ENCODE measurements at places on chromosomes 2 and 18.

GRCh38 chr2:111048856-111049768, 71.6 kb upstream of the BCL2L11 start:
- no peak for DNase-seq

DNA sequence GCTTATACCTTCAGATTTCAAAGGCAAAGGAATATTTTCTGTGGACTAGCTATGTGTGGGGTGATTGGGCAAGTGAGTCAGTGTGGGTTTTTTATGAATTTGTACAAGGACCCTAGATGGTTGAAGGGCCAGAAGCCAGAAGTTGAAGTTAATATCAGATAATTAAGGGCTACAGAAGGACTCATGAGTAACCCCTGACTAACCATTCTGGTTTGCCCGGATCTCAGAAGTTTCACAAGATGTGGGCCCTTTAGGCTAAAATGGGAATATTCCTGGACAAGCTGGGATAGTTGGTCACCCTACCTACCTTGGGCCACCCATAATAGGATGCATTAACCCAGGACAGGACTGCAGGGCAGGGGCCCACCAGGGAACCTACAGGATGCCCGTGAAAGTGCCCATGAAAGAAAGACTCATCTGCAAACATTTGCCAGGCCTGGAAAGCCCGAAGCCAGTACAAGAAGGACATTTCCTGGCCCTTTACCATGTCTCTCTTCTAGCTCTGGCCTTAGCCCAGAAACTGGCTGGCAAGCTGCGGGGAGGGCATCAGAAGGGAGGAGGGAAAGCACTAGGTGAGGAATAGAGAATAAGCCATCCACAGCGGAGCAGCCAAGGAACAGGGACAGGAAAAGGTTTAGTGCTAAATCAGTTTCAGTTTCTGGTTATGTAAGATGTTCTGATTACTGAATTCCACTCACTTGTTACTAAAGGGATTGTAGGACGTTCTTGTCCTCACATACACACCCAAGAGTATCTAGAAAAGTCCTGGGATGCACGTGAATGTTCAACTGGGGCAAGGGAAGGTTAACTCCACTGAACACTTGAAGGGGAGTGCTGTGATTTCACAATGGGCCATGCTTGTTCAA, 33.6 kb downstream of the GCG start:
- DNase-seq = peak; percentile 27

GRCh38 chr2:120466704-120467054, 120.7 kb downstream of the INHBB start:
- no peak for DNase-seq

DNA sequence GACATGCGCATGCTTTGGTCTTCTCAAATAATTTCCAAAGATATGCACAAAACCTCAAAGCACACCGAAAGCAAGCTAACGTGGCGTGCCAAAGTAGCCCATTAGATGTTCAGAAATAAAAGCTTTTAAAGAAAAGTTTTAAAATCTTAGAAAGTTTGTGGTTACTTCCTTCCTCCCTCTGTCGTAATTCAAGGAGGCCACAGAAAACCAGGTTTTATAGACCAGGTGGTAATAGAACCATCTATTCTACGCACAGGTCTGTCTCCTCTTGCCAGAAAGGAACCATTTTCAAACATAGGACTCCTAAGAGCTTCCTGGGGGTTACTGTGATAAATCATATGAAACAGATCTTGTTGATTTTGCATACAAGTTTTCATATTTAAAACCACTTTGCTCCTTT, 487.2 kb downstream of the ARHGAP15 start:
- DNase-seq = no peak

DNA sequence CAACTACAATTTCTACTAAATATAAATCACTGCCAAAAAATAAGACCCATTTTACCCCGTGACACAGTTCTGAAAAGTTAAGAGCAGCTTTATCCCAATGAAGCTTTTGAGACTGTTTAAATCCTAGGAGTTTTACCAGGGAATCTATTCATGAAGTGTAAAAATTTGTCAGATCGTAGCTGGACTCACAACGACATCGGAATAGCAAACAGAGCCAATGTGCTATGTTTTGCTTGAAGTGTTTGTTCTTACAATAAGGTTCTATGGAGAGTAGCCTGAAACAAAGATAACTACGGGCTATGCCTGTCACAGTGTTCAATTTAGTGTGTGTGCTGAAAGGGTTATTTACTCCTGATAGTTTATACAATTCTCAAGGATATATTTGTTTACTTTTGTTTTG, 78.5 kb upstream of the L3MBTL4 start:
- no peak for DNase-seq

- no peak for DNase-seq
Measured at GRCh38 chr18:72378016-72378415, 166.1 kb downstream of the CBLN2 start.

GRCh38 chr2:97688062-97688827, 18.7 kb downstream of the C2orf92 start:
- DNase-seq = no peak

- no peak for DNase-seq
Measured at GRCh38 chr18:40148960-40149359, 1806.1 kb upstream of the PIK3C3 start.

GRCh38 chr2:176643646-176644045, 374.4 kb downstream of the MTX2 start:
- DNase-seq = no peak

- DNase-seq = no peak
Measured at GRCh38 chr2:192307530-192307929, 112.8 kb upstream of the TMEFF2 start.

DNA sequence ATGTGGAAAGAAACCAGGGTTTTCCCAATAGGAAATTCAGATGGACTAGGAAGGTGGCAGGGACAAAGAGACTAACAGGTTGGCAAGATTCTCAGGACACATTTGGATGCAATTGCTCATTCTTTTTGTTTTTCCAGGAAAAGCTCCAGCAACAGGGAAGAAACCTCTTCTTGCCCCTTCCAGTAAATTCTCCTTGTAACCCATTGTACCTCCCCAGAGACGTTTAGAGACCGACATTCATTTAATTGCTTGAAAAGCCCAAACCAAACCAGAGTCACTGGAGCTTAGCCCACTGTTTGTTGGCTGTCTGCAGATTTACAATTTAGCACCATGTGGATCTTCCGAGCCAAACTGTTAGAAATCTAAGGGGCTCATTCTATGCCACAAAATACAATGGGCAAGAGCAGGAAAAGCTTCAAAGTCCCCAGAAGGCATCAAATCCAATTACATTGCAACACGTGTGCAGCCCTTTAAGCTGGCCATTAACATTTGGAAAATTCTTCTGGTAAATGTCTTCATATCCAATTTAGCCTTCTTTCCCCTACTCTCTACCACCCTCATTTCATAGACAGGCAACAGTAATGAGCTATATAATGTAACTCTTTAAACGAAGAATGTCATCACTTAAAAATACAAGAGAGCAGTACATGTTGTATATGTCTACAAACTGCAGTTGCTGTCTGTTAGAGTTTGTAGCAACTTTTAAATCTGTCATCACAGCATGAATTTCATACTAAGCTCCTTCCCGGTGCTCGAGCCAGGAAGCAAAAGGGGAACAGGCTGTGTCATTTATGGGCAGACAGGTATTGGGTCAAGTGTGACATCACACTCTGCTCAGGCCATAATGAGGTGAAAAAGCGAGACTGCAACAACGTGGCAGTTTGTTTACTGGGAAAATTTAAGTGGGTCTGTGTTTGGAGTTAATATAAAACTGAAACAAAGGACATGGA, 235.6 kb upstream of the HNRNPA3 start:
- no peak for DNase-seq

GRCh38 chr2:28390241-28390745, 2.4 kb upstream of the FOSL2 start:
- DNase-seq = peak; percentile 89

DNA sequence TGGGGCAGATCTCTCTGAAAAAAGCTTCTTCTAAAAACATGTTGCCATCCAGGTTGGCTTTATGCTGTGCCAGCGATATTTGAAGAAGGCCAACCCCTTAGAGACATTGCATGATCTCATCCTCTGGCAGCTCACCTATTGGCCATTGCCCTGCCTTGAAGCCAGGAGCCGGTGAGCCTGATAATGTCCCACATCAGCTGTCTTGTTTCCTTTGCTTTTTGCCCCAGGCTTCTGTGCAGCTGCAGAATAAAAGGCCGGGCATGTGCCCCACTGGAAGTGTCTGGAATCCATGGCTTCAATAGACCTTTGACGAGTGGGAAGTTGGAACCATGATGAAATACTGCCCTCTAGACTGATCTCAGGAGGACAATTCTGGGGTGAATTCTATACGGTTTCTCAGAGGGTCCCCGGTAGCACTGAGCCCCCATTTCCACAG, 523.5 kb upstream of the ZEB2 start:
- DNase-seq = no peak

- DNase-seq = peak; percentile 73
Measured at GRCh38 chr2:216713691-216714336, 18.5 kb upstream of the IGFBP5 start.

DNA sequence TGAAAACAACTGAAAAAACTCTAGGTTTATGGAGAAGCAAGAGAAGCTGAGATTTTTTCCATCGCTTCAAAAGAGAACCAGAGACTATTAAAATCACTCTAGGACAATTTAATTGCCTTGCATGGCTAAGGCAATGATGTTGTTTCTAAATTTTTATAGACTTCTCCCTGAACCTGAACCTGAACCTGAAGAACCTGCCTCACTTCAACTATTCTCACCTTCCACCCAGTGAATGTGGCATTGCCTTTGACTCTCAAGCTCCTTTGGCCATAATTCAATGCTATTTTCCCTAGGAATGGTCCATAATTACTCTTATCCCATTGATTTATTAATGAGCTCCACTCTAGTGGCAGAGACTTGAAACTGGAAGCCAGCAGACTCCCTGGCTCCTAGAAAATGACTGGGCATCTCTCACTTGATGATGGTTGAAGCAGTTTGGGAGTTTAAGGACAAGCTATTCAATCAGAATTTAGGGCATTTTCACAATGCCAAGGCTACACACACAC, 303.8 kb upstream of the UBE2E3 start:
- no peak for DNase-seq

GRCh38 chr2:114405247-114406116, 37.0 kb upstream of the DPP10 start:
- DNase-seq = no peak

GRCh38 chr18:12772111-12772510, 69.3 kb downstream of the PSMG2 start:
- DNase-seq = no peak

- DNase-seq = no peak
Measured at GRCh38 chr2:126886916-126887280, 11.8 kb upstream of the TEX51 start.

- DNase-seq = peak; percentile 19
Measured at GRCh38 chr18:79738581-79739439, 58.9 kb upstream of the KCNG2 start.

DNA sequence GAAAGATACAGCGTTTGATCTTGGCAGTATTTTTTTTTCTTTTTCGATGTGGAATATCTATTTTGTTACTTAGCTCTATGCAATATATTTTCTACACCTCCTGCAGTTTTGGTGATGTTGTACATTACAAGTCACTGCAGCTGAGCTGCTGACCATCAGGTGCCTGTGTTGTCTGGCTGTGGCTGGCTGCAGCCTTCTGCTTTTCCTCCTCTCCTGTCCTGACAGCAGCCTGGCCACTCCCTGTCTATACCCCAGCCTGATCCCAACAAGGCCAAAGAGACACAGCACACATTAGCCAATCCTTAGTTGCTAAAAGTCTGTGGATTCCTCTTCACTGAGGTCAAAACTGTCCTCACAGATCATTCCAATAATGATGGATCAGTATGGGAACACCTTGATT, 222.3 kb downstream of the MYT1L start:
- DNase-seq = no peak

- DNase-seq = no peak
Measured at GRCh38 chr2:231336236-231336635, 59.3 kb upstream of the B3GNT7 start.

GRCh38 chr2:237968048-237968862, 1.4 kb downstream of the UBE2F start:
- DNase-seq = no peak

DNA sequence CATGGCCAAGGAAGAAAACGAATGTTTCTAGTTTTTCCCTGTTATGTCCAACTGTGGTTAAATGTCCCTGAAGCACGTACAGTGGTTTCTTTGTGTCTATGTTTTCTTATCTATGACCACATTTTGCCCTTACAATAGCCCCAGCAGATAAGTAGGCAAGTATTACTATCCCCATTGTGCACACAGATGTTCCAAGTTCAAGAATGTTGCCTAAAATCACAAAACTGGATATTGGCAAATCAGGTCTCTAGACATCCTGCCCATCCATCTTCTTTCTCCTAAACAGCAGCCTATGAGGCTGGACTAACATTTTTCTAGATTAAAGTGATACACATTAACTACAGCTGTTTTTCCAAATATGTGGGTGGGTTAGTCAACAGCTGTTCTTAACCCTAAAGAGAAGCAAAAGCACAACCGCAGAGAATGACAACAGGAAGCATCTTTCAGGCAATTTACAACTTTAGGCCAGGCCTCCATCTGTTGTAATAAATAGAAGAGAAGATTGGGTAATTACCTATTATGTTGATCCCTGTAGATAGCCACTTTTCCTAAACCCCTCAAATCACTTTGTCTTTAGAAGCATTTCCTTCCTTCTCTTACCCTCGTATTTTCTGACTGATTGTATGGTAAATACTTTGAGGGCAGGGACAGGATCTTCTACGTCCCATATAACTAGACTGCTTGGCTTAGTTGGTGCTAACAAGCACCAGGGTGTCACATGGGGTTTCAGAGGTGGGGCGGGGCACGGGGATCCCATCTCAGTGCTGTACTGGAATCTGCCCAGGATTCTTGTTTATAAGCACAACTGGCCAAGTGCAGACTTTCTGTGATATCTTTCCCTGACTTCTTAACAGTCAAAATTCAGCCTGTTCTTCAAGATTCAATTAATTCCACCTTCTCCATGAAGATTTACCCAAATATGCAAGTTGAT, 132.1 kb upstream of the SETBP1 start:
- DNase-seq = peak; percentile 31

DNA sequence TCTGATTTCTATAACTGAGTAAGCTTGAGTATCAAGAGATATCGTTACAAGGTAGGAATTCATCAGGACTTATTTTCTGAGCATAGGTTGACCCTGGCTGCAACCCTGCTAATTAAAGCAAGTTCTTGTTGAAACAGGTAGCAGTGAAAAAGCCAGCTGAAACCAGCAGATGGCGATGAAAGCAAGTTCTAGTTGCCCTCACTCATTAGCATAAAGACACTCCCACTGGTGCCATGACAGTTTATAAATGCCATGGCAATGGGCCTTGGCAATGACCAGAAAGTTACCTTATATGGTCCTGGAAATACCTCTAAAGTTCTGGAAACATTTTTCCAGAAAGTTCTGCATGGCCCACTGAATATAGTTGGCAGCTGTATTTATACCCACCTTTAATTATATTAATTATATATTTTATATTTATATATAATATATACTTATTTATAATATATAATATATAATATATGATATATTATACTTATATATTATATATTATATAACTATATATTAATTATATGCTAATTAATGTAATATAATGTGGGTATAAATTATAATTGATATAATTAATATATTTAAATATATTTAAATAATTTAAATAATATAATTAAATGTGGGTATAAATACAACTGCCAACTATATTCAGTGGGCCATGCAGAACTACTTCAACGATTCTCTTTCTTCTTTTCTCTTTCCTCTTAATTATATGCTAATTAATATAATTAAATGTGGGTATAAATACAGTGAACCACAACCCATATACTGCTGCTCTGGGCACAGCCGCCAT, 188.0 kb downstream of the CDH7 start:
- DNase-seq = no peak

- peak; percentile 91 for DNase-seq
Measured at GRCh38 chr2:235050980-235051351, 99.1 kb downstream of the SH3BP4 start.

GRCh38 chr2:48717846-48718245, 37.7 kb downstream of the LHCGR start:
- DNase-seq = no peak

All from left ventricle myocardium inferior (tissue), 1 donor.